ENCODE measurements at places on chromosomes 7 and 10. TPM values are rescaled to one million over a fixed set of nuclear protein-coding genes. Genes with fewer than 3 reads are reported as not detected.

GRCh38 chr7:88757371-88757770 is 2.1 kb upstream of the ZNF804B start:
- no peak for DNase-seq

GRCh38 chr10:114262496-114262895 is 23.4 kb downstream of the VWA2 start:
- DNase-seq = no peak

- no peak for DNase-seq
Observed at GRCh38 chr10:102593074-102593803, 51.0 kb upstream of the TRIM8 start.

GRCh38 chr10:13859979-13860654 is 273.4 kb downstream of the PRPF18 start:
- DNase-seq = no peak

- no peak for DNase-seq
Observed at GRCh38 chr10:80410122-80410521, 1.8 kb downstream of the PRXL2A start.

DNA sequence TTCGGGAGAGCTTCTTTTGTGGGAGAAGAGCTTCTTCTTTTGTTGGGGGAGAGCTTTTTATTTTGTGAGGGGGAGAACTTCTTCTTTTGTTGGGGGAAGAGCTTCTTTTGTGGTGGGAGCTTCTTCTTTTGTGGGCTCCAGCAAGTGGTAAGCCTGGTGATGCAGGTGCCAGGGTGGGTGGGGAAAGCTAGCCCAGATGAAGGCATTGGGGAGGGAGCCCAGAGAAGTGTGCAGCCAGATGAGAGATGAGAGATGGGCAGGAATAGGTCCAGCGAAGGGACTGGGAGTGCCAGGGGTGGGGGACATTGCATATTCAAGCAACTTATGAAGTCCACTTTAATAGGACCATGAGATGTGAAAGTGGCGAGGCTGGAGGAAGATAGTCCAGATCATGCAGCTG is 9.7 kb downstream of the ADRA2A start:
- no peak for DNase-seq

GRCh38 chr7:16070806-16071205 is 350.5 kb downstream of the CRPPA start:
- DNase-seq = no peak

GRCh38 chr10:1361411-1362105 is 305.4 kb downstream of the WDR37 start:
- no peak for DNase-seq

- DNase-seq = no peak
Observed at GRCh38 chr7:158428131-158428836, 159.3 kb downstream of the PTPRN2 start.

DNA sequence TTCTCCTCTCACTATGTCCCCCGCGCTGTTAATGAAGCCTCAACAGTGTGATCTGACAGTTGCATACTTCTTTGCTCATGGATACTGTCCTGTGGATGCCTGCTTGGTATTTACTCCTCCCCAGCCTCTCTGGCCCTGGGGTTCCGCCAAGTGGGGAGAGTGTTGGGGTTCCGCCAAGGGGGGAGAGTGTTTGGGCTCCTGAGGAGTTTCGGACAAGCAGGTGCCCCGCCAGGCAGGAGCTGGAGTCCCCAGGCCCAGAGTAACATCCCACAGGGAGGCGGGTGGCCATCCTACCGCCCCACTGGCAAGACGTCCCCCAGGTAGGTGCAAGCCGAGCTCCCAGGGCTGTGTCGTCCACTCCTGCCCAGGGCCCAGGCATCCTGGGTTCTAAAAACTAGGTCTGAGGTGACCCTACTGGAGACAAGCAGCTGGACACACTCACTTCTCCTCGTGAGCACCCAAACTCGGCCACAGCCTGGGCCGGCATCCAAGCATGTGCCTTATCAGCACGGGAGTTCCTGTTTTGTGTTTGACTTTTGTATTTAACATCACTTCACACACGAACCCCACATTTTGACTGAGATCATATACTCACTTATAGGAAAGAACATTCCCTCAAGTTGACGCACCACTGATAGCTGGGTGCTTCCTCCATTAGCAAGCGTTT is 34.2 kb downstream of the CAMK2B start:
- no peak for DNase-seq

DNA sequence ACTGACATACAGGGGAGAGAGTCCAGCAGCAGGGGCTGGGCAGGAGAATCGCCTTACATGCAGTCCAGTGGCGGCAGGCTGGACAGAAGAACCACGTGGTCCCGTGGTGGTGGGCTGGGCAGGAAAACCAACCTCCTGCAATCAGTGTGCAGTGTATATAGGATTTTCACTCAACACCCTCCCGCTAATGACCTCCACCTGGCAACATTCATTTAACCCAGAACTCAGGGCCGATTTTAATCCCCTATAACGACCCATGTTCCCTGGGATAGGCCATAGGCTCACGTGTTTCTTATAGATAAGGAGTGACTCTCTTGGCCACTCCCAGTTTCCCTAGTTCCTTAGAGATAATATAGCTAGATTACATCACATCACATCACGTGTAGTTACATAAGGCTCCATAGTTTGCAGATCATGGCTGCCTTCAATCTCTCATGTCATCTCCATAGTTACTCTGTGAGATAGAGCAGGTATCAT is 19.4 kb downstream of the MTURN start:
- no peak for DNase-seq

- DNase-seq = no peak
Observed at GRCh38 chr10:27746397-27747095, 927 bp upstream of the MKX start.

GTPBP4 gene
- polyA plus RNA-seq = 48.1 TPM

TAS2R3 gene
- polyA plus RNA-seq = 1.00 TPM

NEUROG3 gene
- not detected for polyA plus RNA-seq

TMEM213 gene
- polyA plus RNA-seq = 0.60 TPM

FRMD4A gene
- 74.8 TPM for polyA plus RNA-seq

HSPA12A gene
- polyA plus RNA-seq = 37.3 TPM

CALML3 gene
- not detected for polyA plus RNA-seq
